BJ (cell line): ENCODE measurements at places on chromosomes 11 and 22.
A peak's percentile ranks its signal among the peaks of the same experiment; 100 is the strongest.

DNA sequence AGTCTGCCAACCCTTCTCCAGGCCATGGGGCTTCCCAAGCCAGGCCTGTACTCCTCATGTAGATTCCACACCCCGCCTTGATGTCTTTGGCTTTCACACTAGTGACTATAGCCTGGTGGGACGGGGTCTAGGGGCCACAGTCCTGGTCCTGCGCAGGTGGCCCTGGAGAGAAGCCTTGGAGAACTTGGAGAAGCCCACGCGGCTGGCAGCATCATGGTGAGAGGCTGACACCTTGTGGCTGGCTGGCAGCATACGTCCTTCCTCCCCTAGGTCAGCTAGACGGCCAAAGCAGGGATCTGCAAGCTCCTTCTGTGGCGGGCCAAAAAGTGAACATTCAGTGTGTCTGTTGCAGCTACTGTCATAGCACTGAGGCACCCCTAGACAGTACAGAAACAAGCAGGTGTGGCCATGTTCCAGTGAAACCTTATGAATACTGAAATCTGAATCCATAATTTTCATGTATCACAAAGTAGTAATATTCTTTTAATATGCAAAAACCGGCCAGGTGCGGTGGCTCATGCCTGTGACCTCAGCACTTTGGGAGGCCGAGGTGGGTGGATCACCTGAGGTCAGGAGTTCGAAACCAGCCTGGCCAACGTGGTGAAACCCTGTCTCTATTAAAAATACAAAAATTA, 42.0 kb downstream of the FAM83F start:
- no peak for DNase-seq

DNA sequence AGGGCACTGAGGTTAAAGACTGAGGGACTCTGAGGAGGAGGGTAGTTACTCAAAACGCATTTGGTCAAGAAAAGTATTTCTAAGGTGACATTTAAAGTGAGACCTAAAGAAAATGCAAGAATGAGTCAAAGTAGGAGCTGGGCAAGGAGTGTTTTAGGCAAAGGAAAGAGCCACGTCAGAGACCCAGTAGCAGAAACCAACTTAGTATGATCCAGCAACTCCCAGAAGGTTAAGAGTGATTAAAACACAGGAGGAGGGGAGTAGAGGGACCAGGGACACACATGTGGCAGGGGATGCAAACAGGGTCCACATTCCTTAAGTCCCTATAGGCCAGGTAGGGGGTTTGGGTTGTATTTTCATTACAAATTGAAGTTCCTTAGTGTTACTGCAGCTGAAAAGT, 24.3 kb upstream of the CCDC34 start:
- DNase-seq = no peak

GRCh38 chr22:38751422-38752346, 4.1 kb downstream of the SUN2 start:
- DNase-seq = no peak

- no peak for DNase-seq
These were observed 2.6 kb downstream of the PGAP2 start for GRCh38 chr11:3810951-3811350.

GRCh38 chr11:105046898-105047579, 1.9 kb upstream of the CARD16 start:
- peak; percentile 99 for DNase-seq

DNA sequence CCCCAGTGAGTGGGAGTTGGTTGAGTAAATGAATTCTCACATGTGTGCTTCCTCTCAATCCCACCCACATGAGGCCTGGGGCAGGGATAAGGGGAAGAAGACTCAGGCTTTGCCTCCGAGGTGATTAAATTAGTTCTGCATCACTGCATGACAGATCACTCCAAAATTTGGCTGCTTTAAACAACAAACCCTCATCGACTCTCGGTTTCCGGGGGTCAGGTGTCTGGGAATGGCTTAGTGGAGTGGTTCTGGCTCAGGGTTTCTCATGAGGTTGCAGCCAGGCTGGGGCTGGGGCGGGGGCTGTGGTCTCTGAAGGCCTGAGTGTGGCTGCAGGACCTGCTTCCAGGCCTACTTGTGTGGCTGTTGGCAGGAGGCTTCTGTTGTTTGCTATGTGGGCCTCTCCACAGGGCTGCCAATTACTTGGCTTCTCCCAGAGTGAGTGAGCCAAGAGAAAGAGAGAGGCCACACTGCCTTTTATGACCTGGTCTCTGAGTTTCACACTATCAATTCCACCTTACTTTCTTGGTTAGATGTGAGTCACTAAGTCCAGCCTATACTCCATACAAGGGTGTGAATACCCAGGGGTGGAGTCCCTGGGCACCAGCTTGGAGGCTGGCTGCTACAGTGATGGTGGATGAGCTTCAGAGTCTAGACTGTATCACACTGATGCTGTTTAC, 15.9 kb downstream of the MOGAT2 start:
- no peak for DNase-seq
